SK-N-SH (cell line): ENCODE measurements at places on chromosomes 5 and 9.

DNA sequence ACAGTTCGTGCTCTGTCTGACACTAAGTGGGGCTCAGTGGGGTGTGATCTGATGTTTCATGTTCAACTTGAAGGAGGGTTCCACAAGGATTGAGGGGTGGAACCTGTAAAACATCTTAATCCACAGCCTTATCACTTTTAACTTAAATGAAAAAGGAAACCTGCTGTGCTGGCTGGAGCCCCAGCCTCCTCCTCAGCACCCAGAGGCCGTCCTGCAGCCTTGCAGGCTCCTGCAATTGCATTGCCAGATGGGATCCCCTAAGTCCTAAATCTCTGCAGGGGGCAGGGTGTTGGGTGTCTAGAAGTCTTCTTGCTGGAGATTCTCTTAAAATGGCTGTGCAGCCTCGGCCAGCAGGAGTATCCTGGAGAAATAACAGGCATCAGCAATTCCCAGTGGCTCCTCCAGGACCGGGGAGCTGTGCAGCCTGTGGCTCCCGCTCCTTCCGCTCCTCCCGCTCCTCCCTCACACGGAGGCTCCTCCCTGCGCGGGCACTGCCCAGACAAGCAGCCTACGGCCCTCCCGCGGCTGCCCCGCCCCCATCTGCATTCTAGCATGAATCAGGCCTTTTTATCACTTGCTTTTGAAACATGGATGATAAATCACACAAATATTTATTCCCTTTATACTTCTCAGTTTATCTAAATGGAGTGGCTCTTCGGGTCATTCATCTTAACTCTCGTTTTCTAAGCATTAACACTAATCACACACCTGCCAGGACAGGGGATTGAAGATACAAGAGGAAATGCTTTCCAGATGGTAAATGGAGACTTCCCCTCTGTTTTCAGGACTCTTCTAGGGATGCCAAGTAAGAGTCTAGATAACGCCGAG, 131.0 kb downstream of the ADAMTS16 start:
- H3K27ac ChIP-seq = peak overlapping the region; percentile 96
- no peaks in the 10 kb centered on the region for H3K36me3 ChIP-seq
- DNase-seq = peak; percentile 88
- H3K4me3 ChIP-seq = peak overlapping the region; percentile 40
- no peaks in the 10 kb centered on the region for H3K27me3 ChIP-seq

DNA sequence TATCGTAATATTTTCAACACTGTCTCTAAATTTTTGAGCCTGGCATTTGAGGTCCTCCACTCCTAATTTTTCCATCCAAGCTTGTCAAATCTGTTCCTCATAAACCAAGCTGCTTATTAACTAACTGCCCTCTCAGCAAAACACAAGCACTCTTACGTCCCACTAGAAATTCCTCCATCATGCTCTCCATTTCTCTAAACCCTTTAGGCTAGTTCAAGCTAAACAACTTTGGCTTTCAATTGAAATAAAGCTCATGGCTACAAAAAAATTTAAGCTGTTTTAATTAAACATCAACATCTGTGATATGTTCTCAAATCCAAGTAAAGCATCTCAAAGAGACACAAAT, 45.7 kb downstream of the RNF145 start:
- DNase-seq = no peak
- no peak overlapping the region for H3K4me3 ChIP-seq
- H3K27me3 ChIP-seq = no peaks in the 10 kb centered on the region
- no peaks in the 10 kb centered on the region; the same call in 1 of the 2 replicates for H3K4me1 ChIP-seq
- peak overlapping the region; percentile 66 for H3K27ac ChIP-seq

DNA sequence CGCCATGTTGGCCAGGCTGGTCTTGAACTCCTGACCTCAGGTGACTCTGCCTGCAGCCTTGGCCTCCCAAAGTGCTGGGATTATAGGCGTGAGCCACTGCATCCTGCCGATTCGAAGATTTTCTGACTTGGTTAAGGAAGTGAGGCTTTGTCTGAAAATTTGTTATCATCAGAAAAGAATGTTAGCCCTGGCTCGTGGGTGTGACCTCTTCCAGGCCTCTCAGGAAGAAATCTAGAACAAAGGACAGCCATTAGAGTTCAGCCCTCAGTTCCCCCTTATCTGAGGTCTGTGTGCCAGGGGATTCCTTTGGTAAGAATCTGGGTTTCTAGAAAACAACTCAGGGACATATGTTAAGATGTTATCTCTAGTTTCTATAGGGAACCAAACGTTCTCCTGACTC, 6.2 kb downstream of the OR2S2 start:
- no peaks in the 10 kb centered on the region; the same call in 1 of the 2 replicates for H3K4me1 ChIP-seq
- no peak overlapping the region for H3K27ac ChIP-seq
- H3K27me3 ChIP-seq = no peaks in the 10 kb centered on the region
- H3K36me3 ChIP-seq = no peaks in the 10 kb centered on the region

DNA sequence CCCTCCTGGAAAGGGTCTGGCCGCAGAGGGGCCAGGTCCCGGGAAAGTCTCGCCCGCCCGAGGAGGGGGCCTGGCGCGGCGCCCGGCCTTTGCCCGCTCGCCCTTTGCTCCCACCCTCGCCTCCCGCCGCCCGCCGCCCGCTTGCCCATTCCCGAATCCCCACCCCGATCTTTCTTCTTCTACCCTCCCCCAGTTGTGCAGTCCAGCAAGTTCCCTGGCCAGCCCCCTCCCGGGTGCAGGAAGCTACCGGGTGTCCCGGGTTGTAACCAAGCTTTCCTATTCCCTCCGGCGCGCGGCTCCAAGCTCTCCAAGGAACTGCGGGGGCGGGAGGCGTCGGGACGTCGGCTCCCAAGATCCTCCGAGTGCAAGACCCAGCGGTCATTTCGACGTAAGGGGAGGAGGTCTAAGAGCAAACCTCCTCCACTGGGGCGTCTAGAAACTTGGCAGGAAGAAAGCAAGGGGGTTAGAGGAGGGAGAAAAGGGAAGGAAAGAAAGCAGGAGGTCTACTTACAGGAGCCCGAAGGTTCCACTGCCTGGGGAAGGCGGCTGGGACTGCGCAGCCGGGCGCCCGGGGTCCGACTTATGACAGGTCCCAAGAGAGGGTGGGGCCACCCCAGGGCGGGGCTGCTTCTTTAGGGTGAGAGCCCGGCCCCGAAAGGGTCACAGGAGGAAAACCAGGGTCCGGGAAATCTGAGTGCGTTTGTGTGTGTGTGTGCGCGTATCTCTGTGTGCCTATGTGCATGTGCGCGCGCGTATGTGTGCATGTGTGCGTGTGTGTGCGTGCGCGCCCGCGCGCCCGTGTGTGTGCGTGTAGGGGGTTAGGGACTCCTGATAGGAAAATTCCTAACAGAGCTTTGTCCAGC, at the start of gene PTGR1:
TSS of gene PTGR1 (minus strand) at position 556 of the 863 bp plus-strand sequence. CDS start 2,225 bp downstream, outside the sequence.
- H3K4me1 ChIP-seq = no peaks in the 10 kb centered on the region
- H3K27me3 ChIP-seq = no peaks in the 10 kb centered on the region
- peaks cover 10% of the 10 kb centered on the region; the same call in 1 of the 2 replicates for H3K36me3 ChIP-seq
- peak within 1 kb of the TSS; percentile 35; the same call in 1 of the 2 replicates for H3K27ac ChIP-seq
- DNase-seq = peak; percentile 82
